ENCODE measurements at places on chromosomes 7 and 10.

DNA sequence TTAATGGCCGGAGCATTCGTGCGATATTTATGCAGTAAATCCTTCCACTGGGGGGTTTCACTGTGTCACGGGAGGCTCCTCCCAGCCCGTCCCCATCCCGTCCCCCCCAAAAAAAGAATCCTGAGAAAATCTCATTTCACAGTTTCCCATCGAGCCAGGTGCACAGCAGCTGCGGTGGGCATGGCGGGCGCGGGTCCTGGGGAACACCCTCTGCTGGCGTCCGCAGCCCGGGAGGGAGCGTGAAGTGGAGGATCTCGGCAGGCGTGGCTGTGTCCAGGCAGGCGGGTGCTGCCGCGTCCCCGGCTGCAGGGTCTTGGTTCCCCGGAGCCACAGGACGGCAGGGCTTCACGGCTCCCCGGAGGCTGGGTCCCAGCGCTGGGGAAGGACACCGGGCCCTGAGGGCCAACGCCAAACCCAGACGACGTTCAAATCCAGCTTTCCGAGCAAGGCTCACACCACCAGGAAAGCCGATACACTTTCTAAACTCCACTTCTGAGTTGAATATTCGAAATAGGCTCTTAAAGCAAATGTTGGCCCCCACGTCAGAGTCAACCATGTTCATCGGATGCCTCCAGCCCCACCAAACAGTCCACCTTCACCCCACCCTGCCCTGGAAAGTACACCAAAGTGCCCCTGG, 55.7 kb downstream of the PDGFA start:
- no peak for DNase-seq

DNA sequence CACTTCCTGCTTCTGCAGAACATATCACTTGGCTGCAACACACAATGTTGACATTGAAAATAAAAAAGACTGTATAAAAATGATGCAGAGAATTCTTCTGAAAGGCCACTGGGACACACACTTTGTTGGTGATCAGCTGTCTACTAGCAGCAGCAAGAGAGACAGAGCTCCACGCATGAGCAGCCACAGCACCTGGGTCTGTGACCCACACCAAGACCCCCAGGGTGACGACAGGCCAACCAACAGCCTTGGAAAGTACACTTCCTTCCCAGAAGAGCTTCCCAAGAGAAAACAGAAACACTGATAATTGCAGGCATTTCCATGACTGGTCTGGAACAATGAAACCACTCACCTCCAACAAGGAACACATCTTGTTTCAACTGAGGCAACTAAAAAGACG, 239.0 kb downstream of the DIP2C start:
- no peak for DNase-seq

DNA sequence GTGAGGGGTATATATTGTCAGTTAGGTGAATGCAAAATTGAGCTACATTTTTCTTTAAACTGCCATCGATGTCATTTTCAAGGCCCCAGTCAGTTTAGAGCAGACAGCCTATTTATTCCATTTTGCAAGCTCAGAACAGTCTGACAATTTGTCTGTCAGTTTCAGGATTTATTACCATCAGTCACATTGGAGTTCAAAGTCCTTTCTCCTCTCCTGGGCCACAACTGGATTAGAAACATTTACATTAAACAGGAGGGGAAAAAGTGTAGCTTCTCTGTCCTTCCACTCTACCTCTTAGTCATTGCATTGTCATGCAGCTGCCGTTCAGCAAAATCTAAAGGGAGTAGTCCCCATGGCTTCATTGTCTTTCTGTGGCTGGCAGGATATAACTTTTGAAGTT, 3.5 kb upstream of the GHITM start:
- no peak for DNase-seq

- no peak for DNase-seq
These were observed 292.9 kb upstream of the PITRM1 start for GRCh38 chr10:3465406-3465891.

DNA sequence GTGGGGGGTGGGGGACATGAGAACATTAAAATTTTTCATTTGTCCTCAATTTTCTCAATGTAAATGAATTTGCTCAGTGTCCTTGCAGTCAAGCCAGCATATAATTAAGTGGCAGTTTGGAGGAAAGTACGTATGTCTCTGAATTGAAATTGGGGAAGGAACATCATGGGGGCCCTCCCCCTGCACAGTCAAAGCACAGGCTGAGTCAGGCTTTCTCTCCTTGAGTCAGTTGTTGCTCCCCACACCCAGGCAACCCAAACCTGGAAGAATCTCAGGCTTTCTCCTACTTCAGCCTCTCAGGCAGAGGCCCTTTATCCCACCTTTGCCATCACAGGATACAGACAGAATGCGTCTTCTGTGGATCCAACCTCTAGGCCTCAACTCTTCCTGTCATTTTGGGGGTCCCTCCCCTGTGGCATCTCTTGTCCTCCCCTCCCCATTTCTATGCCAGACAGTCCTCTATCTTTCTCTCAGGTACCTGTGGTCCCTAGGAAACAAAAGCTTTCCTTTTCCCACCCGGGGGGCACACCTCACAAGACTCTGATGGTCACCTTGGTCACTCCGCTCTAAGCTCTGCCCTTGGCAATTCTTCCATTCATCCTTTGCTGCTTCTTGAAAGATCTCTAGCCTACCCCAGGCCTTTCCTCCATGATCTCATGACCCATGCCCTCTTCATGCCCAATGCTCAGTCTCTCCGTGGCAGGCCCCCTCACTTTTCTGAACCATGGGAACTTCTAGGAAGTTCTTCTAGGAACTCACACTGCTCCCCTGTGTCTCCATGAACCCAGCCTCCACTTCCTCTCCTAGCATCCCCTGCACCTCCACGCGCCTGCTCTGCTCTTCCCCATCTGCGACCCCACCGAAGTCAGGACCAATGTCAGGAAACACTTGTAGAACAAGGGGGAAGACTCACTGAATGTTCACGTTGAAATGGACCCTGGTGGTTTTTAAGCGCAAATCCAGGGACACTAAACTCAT, 40.4 kb downstream of the CREB3L2 start:
- no peak for DNase-seq
